ENCODE measurements at places on chromosomes 1 and 21.

GRCh38 chr1:228420968-228421826 is 4.5 kb upstream of the TRIM17 start:
- no peak for DNase-seq

- DNase-seq = no peak
Measured at GRCh38 chr1:53982763-53983104, 35.3 kb downstream of the LDLRAD1 start.

DNA sequence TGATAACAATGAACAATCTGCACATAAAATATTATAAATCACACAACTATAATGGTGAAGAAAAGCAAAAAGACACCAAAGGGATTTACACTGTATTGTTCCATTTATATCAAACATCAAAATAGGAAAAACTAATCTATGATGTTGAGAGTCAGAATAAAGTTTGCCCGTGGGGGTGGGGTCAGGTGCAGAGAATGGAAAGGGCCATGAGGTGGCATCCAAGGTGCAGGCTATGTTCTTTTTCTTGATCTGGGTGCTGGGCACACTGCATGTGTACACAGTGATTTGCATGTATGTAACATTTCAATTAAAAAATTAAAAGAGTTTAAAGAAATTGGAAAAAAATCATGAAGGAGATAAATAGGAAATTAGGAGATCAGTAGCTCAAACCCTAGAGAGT is 127.3 kb downstream of the DSCAM start:
- DNase-seq = no peak

DNA sequence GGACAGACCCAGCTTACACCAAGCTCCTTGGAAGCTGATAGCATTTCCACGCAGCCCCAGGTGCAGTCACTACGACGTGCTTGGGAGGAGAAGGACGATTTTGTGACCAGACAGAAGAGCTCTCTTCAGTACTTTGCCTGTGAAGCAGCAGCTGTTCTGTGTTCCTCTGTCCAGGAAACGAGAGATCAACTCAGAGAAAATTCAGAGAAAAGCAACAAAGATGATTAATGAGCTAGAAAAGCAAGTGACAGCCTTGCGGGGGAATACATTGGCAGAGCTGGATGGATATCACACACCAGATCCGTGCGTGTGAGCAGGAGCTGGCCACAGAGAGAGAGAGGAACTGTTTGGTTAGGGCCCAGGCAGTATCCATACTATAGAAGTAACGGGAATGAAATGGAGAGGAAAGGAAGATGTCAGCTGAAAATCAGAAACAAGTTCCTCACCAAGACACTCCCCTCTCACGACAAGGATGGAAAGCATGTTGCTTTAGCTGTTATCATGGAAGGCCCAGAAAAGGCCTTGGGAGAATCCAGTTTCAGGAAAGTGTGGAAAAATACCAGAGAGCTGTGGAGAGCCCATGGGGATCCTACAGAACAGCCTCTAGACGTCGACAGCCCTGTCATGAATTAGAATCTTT is 106.2 kb downstream of the TOMM20 start:
- DNase-seq = no peak

- no peak for DNase-seq
Measured at GRCh38 chr1:16925635-16926490, 4.1 kb downstream of the CROCC start.

DNA sequence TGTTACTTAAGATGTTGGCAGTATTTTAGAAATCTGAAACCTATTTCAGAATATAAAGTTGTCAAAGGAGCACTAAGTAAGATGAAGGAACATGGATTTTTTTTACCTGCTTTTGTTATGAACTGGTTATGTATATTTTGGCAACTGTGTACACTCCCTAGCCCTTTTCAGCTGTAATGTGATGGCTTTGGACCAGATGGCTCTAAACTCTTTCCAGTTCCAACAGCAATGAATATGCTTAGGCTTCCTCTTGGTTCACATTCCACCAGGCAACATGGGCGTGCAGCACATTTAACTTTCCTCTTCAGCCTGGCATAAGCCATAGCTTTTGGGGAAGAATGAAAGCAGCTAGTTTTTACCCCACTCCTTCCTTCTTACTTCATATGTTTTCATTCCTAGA is 95.6 kb upstream of the ADAMTS5 start:
- no peak for DNase-seq

- DNase-seq = no peak
Measured at GRCh38 chr1:104933846-104934245, 1184.1 kb downstream of the AMY1C start.

GRCh38 chr1:27655151-27655937 is 16.6 kb downstream of the IFI6 start:
- DNase-seq = no peak

DNA sequence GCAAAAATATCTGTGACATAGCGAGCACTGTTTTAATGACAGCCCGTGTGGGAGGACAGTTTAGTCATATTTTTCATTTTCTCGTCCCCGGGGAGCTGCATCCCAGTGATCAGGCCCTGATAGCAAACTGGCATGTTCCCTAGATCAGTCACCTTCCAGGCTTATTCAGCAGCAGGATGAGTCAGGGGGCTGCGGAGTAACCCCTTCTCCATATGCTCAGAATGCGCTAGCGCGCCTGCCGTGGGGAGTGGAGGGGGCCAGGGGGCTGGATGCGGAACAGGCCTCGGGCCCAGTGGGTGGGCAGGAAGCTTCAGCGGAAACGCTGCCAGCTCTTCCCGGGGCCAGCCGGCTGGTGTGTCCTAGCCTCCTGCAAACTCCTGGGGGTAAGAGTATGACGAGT is 94.0 kb downstream of the KCND3 start:
- DNase-seq = no peak

GRCh38 chr1:150965605-150966004 is 9.0 kb downstream of the CERS2 start:
- DNase-seq = no peak

DNA sequence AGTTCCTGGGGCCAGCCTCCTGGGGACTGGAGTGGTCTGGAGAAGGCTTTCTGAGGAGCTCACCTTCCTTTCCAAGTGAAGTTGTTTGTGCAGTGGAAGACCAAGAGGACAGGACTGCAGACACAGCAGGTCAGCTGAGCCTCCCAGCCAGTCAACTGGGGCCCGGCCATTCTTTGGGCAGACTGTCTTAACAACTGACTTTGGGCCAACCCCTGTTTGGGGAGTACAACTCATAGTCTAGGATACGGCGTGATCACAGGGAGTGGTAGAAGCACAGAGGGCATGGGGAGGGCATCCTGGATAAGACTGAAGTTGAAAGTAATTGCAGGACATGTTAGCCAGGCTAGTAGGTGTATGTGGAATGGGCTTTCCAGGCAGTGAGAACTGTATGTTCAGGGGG is 50.3 kb downstream of the PGM1 start:
- DNase-seq = no peak

- DNase-seq = no peak
Measured at GRCh38 chr1:111441573-111442192, 7.4 kb downstream of the WDR77 start.

GRCh38 chr1:247334378-247335133 is 2.9 kb upstream of the ZNF496 start:
- no peak for DNase-seq

- DNase-seq = no peak
Measured at GRCh38 chr1:66542811-66543767, 9.1 kb downstream of the SGIP1 start.

GRCh38 chr1:212007886-212008285 is 27.5 kb downstream of the INTS7 start:
- no peak for DNase-seq

DNA sequence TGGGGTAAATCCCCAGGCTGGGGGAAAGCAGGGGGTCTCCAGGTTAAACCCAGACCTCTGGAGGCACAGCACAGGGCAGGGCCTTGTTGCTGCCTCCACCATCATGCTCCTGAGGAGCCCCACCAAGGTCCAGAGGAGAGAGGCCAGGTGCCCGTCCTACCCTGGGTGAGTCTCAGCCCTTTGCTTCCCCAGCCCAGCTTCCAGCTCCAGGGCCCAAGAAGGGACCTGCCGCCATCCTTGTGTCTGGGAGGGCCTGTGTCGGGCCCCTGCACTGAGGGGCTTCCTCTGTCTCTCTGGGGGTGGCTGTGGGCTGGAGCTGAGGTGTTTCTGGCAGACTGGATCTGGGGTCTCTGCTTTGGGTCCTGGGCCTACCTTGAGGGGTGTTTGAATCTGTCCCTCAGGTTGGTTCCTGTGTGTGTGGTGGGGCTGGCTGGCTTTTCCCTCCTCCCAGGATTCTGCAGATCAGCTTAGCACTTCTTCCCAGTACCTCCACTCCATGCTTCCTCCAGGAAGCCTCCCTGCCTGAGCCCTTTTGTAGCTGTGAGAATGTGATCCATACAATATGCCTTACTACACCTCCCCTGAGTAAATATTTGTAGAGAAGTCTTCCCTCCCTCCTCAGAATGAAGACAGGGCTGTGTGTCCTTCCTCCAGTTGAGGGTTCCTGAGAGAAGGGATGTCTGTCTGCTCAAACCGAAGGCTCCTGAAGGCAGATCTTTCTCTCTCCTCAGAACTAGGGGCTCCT is 6.2 kb downstream of the GPR3 start:
- no peak for DNase-seq

Measured in GM12892 (cell line).